ENCODE measurements at places on chromosomes 12 and 14.

DNA sequence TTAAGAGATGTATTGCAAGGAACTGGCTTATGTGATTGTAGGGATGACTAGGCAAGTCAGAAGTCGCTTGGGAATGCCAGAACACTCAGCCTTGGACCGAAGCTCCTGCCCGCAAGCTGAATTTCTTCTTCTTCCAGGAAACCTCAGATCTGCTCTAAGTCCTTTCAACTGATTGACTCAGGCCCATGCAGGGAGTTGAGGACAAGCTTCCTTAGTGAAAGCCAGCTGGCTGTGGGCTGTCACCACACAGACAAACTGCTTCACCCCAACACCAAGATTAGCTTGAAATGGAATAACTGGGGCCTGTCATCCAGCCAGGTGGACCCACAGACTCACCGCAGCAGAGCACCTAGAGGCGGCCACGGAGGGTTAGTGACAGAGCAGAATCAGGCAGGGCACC lies 24.7 kb downstream of the BDKRB2 start:
- no peak for DNase-seq

DNA sequence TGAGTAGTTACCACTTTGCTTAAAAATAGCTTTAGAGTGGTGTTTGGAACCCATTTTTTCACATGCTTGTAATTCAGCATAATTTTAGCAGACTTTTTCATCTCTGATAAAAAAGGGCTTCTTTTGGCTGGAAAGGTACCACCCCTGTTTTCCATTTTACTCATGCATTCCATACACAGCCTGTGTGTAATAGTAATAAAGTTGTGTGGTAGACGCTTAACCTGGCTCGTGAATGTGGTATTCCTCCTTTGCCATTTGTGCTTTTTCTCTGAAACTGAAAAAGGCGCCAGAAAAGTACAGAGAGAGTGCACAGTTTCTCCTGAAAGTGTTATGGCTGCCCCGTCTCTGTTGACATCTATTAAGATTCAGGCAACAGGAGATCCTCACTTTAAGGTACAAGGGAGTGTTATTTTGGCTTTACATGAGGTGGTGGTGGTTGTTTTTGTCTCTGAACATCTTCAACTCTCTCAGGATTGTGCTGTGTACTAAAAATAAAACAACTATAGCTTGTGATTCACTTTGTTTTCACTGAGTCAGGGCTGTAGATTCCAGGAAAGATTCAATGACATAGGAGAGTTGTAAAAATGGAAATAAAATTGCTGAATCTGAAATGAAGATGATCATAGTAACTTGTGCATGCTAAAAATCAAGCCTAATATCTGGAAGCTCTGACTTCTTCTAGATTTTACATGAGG lies 45.6 kb upstream of the MIS18BP1 start:
- DNase-seq, result no peak

DNA sequence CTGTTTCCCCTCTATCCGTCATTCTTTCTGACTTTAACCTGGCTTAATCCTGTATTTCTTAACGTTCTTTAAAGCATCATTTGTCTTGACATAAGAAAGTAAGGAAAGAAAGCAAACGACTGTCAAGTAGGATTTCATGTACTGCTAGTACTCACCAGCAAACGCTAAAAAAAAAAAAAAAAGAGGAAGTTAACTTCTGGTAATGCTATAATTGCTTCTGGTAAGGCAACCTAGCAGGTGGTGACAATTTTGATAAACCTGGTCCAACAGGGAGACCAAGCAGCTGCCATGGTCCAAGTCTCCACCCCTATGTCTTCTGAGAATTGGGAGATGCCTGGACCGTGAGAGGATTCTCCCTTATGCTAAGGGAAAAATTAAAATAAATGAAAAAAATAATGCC lies 306.6 kb downstream of the DAD1 start:
- DNase-seq, result no peak

- DNase-seq, result no peak
These were observed 18.2 kb upstream of the CACNA2D4 start for GRCh38 chr12:1936406-1937320.

DNA sequence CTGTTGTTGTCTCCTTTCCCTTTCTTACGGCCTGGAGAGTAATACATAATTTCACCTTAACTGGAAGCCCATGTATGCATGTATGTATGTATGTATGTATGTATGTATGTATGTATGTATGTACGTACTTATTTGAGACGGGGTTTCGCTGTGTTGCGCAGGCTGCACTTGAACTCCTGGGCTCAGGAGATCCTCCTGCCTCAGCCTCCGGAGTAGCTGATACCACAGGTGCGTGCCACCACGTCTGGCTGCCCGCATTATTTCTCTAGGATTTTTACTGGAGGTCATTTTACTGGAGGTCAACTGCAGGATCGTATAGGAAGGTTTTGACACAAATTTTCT lies 644 bp upstream of the OS9 start:
- DNase-seq, result no peak

DNA sequence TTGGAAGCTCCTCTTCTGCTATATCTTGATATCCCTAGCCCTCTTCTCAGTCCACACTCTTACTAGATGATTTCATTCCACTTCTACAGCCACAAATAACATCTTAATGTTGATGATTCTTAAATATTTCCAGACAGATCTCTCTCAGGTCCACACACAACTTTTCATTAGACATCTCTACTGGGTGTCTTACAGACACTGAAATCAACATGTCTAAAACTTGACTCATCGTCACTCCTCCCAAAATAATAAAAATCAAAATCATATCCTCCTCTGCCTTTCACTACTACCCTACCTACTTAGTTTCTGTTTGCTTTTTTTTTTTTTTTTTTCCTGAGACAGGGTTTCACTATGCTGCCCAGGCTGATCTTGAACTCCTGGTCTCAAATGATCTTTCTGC lies 11.9 kb downstream of the PRDM4 start:
- peak; percentile 37 for DNase-seq

DNA sequence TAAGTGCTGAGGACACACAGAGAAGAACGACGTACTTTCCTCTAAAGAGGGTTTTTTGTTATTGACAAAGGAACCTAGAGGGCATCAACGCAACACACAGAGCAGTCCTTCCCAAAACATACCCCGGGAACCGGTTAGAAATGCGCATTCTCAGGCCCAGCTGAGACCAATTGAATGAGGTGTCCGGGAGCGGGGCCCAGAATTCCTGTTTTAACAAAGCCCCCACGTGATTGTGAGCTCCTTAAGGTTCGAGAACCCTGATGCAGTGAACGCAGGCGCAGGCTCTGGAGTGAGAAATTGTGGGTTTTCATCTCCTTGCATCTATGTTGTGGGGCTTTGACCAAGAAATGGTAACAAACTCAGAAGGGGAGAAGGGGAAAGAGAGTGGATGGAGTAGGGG lies 51.0 kb upstream of the TBX3 start:
- no peak for DNase-seq

DNA sequence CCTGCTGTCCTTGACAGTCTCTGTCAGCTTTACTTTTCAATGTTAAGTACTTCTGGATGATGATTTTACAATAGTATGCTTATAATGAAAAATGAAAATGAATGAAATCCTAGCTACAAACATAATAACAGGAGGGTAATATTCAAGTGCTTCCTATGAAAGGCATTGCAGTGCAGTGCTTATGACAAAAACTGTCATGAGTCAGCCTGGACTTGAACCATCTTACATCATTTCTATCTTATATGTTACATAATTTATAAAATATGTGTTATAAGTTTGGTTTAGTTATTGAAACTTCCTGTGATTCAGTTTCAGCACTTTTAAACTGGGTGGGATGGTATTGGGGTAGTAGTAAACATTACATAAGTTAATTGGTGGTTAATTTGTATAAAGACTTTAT lies 451.7 kb downstream of the TMEM117 start:
- DNase-seq, result peak; percentile 13

- DNase-seq, result no peak
These were observed at the start of gene KIF5A for GRCh38 chr12:57549909-57550640. Gene KIF5A, plus strand, starts transcription at chr12:57550044. Its CDS starts 228 bp downstream, at chr12:57550272.

DNA sequence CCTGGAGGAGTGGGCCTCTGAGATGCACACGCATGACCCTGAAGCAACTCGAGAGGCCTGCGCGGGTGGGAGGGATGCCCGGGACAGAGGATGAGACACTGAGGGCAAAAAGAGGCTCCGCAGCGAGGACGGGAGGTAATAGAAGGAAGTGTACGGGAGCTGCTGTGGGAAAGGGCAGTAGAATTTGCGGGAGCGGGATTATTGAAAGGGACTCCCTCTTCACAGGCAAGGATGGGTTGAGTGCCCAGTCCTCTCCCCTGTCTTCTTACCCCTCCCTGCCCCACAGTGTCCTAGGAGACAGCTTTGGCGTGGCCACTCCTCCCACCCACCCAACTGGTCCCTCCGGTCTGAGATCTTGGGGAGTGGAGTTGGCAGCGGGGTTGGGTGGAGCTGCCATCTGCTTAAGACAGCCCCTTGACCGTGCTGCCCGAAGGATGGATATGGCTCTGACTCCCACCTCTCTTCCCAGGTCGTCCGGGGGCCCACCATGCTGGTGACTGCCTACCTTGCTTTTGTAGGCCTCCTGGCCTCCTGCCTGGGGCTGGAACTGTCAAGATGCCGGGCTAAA lies 15.7 kb upstream of the ESPL1 start:
- peak; percentile 10 for DNase-seq

DNA sequence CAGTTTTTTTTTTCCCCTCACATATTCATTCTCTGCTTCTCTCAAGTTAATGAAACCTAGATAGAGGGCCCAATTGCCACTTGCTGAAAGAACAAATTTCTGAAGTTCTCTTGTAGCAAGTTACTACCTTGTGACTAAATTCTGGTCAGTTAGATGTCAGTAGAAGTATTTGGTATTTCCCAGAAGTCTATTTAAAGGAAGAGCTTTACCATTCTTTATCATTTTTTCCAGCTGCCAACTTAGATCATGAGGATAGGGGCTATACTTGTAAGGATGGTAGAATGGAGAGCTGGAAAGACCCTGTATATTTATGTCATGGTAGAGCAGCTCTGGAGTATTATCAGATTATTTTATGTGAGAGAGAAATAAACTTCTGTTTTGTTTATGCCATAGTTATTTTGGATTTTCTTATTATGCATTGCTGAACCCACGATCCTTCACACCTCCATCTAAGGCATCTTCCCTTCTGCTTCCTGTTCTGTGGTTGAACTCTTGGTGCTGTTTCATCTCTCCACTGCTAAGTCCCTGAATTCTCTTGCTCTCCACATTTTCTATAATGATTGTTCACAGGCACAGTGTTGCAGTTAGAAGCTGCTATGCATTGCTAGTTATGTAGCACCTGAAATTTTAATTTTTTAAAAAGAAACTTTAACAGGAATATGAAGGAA lies 25.9 kb downstream of the FUT8 start:
- no peak for DNase-seq

- no peak for DNase-seq
These were observed 863.3 kb downstream of the C12orf50 start for GRCh38 chr12:87165733-87166375.

DNA sequence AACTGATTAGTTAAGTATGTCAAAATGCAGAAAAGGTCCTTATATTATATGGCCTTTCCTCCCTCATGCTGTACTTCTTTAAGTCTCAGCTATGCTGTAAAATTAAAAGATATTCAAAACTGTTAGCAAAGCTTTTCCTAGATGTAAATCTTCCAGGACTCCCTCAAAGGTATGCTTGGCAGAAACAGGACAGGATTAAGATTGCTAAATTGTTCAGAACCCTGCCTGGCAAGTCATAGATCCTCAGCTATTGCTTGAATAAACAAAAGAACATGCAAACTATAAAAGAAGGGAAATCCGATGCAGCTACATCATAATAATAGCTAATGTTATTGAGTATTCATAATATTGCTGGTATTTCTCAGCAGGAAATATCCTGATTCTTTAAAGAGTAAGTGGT lies 322.6 kb downstream of the CCDC91 start:
- DNase-seq, result no peak

- no peak for DNase-seq
These were observed 16.4 kb upstream of the SAMD4A start for GRCh38 chr14:54550514-54550913.

- no peak for DNase-seq
These were observed 90.9 kb downstream of the GALNT9 start for GRCh38 chr12:132238488-132238854.

DNA sequence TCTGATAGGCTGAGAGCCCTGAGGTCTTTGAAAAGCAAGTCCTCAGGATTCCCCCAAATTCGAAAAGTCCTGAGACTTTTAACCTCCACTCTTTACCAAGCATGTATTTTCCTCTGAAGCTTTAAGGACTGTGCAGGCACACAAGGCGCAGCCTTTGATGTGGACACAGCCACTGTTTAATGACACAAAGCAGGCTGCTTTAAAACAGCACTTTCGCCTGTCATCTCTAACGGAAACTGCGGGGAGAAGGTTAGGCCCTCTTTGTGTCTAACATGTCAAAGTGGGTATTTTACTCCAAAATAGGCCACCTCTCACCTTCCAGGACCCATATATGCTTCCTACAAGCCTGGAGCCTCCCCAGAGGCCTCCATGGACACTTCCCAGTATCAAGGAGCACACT lies 159.2 kb downstream of the GCH1 start:
- no peak for DNase-seq

GRCh38 chr14:81727218-81727617 lies 193.6 kb upstream of the SEL1L start:
- DNase-seq, result no peak

GRCh38 chr12:15143467-15143866 lies 77.8 kb downstream of the RERG start:
- DNase-seq, result no peak

DNA sequence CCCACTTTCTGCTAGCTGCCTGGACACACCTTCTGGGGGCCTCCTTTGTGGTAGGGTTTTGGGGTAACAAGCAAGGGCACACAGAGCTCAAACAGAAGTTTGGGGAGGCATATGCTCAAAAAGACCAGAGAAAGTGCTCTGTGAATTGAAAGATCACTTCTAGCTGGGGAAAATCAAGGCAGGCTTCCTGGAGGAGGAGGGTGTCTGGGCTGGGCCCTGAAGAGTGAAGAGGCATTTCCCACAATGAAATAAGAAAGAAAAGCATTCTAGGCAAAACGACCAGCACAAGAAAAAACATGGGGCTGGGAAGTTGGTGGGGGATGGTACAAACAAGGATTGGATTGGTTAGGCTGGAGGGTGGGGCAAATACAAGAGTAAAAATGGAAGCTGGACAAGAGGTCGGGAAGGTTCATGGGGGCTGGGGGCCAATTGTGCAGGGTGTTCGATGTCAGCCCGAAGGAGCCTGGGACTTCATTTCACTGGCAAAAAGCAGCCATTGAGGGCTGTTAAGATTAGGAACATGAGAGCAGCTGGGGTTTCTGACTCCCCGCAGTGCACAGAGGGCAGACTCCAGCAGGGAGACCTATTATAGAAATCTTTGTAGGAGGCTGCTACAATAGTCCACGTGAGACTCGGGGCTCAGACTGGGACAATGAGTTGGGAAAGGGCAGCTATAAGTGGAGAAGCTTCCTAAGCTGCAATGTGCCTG lies 51.5 kb upstream of the CMKLR1 start:
- no peak for DNase-seq

- DNase-seq, result no peak
These were observed 7.3 kb upstream of the MRPL42 start for GRCh38 chr12:93460003-93460402.

- DNase-seq, result no peak
These were observed 154.3 kb downstream of the CEP83 start for GRCh38 chr12:94305130-94305957.

Data from GM04504 (cell line).